ENCODE measurements at places on chromosomes 2 and 18.

DNA sequence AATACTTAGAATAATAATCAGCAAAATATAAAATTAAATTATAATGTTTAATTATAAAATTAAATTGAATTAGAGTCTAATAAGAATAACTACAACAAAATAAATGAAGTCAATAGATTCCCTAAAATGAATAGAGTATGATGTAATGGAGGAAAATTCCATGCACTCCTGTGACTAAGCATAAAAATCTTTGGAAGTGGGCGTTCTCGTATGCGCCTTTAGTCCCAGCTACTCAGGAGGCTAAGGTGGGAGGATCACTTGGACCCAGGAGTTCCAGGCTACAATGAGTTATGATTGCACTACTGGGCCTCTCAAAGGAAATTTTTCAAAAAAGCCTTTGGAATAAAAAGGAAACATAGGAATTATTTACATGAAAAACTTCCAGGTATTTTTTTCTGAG is 955.4 kb upstream of the POU3F3 start:
- no peak for DNase-seq

DNA sequence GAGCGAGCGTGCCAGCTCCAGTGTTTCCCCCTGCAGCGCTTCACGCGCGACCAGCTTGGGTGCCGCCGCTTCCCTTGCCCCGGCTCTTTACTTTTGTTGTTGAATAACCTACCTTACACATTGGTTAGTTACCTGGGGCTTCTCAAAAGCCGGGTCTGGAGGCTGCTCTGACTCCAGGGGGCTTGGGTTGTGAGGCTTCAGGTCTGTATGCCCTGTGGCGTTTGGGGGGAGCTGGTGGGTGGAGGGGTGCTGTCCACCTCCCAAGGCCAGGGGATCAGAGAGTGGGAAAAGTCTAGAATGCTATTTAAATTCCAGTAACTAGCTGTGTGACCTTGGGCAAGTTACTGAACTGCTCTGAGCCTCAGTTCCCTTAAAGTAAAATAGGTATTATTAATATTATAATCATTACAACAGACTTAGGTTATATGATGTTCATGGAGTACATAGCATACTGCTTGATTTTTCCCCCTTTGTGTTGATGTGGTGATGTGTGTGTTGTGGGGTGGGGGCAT is 770 bp downstream of the LYPD6B start:
- no peak for DNase-seq

- DNase-seq = no peak
Measured at GRCh38 chr2:209476367-209477208, 52.7 kb downstream of the MAP2 start.

DNA sequence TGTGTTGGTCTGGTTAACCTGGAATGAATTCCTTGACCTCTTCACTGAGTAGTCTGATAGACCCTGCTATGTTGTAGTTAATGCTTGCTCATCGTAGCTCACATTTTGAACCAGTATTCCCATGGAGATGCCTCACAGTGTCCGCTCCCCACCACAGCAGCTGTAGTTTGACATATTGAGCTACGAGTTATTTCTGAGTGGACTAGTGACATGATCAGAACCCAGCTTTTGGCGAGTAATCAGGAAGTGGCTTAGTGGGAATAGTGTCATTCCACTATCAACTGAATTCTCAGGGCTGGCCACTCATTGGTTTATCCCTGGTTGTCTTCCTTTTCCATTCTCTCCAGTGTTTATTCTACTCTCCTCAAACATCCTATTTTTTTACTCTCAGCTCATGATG is 102.7 kb downstream of the MYO1B start:
- DNase-seq = no peak

GRCh38 chr18:76351961-76352581 is 143.0 kb downstream of the ZNF516 start:
- no peak for DNase-seq

DNA sequence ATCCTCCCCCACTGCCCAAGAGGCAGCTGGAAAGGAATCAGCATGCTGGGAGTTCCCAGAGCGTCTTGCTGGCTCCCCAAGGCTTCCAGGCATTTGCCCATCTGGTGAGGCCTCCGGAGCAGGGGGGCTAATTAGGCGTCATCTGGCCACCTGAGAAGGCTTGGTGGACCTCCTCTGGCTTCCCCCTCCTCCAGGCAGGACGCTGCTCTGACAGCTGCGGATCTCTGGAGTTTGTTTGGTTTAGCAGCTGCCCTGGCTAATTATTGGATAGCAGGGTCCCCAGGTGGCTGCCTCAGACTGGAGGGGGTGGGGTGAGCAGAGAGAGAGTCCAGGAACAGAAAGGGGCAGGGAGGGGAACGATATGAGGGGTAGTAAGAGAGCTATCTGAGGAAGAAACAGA is 425.2 kb upstream of the MEX3C start:
- DNase-seq = no peak

DNA sequence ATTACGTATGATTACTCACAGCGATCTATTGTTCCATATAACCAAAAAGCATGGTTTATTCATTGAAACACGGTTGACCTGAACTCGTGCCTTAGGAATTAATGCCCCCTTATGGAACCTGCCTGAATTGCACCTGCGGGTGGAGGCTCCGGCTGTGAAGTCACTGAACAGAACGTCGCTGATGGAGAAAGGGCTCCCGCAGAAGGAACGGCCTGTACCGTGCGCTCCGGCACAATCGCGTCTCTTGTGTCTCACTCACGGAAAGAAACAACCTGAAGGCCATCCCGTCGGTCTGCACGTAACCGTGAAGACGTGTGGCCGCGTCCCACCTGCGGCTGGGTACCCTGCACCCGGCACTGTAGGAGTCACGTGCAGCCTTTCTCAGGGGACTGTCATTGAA is 133.1 kb downstream of the NFATC1 start:
- DNase-seq = peak; percentile 65

DNA sequence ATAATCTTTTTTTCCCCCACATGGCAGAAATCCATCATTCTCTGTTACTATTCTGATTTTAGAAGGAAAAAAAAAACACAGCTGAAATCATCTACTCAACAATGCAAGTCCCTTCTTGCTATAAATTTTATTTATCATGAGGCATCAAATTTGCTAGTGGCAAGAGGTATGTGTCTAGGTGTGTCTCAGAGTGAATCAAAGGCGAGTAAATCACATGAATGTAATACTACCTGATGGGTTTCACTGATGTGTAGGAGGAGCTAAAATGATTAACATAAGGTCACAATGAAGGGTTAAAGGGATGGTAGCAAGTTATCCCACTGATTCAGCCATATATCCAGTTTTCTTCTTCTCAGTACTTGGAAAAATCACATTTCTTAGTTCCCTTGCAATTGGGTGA is 24.5 kb upstream of the PELI1 start:
- DNase-seq = no peak

GRCh38 chr2:88190808-88191721 is 20.9 kb downstream of the THNSL2 start:
- no peak for DNase-seq

DNA sequence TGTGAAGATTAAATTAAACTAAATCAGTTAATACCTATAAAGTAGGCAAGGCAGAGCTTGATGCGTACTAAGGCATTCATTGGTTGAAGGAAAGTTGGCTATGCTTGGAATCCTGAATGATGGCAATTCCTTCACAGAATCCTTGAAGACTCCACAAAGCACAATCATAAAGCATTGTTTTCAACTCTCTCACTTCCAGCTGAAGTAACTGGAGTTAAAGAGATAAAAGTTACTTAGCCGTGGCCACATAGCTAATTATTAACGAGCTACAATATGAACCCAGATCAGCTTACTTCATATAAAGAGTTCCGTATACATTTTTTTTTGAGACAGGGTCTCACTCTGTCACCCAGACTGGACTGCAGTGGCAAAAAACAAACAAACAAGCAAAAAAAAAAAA is 483.9 kb upstream of the DDX18 start:
- no peak for DNase-seq

- DNase-seq = no peak
Measured at GRCh38 chr18:26159353-26159752, 25.7 kb downstream of the PSMA8 start.

GRCh38 chr2:157229572-157229971 is 27.9 kb upstream of the GALNT5 start:
- DNase-seq = no peak

DNA sequence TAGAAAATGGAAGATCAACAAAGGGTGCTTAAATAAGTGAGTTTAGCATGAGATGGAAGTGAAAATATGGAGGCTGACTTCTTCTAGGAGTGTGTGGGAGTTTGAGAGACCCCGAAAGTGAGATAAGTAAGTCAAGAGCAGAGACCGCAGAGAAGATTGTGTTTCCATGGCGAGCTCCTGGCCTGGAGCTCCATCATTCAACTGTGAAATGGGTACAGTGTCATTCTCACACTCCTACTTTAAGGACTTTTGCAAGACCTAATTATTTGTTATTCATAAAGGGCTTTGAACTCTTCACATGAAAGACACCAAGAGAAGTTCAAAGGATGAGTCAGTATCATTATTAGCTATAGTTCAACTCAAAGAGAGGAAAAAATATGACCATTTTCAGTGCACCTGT is 134.2 kb upstream of the PIK3C3 start:
- no peak for DNase-seq

GRCh38 chr18:39862341-39862740 is 2092.7 kb upstream of the PIK3C3 start:
- no peak for DNase-seq

DNA sequence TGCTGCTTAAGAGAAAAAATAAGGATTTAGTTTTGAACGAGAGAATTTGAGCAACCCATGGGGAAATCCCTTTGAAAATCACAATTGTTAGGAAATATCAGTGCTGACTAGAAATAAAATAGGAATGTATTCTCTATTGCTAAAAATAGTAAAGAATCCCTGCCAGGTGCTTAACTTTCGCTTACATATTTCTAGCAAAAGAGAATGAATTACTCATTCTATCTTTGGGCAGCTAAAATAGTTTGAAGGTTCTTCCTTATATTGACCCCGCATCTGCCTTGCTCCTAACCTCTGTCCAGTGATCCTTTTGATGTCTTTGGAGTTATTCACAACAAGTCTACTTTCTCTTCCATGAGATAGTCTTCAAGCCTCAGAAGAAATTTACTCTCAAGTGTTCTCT is 103.8 kb downstream of the PLCL1 start:
- DNase-seq = no peak

DNA sequence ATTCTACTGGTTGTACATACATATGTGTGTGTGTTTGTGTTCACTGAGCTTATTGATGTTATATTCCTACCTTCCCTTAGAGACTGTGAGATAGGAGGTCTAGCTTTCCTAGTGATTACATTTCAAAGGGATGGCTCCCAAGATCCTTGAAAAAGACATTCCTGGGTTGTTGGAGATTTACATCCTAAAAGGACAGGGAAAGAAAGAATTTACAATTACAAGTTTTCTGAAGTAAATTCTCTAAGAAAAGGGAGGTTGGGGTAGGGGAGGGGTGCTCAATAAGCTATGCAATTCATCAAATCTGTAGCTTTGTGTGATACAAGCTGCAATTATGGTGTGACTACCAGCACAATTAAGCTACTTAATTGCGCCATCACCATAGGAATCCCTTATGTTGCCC is 284.3 kb downstream of the NUP35 start:
- no peak for DNase-seq

GRCh38 chr18:9627642-9628041 is 13.3 kb upstream of the PPP4R1 start:
- no peak for DNase-seq

GRCh38 chr18:48229552-48229981 is 179.6 kb downstream of the ZBTB7C start:
- no peak for DNase-seq

DNA sequence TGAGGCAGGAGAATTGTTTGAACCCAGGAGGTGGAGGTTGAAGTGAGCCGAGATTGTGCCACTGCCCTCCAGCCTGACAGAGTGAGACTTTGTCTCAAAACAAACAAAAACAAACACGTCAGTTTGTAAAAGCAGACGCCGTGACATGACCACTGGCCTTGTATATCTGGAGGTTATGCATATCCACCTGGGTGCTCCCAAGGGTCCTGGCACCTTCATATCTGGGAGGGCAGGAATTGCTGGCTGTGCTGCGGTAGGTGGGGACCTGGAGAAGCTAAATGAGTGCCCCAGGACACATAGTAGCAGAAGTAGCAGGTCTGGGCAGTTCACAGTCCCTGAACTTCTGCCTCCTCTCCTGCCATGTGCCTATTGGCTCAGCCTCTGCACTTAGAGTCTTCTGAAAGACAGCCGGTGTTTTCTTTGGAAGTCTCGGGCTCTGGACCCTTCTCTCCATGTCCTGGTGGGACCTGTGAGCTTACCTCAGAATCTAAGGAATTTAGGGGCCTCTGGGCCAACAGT is 30.9 kb upstream of the IL1R2 start:
- no peak for DNase-seq

GRCh38 chr2:239892441-239893235 is 132.5 kb downstream of the NDUFA10 start:
- no peak for DNase-seq

- no peak for DNase-seq
Measured at GRCh38 chr2:121519153-121519552, 11.5 kb upstream of the RNU4ATAC start.

DNA sequence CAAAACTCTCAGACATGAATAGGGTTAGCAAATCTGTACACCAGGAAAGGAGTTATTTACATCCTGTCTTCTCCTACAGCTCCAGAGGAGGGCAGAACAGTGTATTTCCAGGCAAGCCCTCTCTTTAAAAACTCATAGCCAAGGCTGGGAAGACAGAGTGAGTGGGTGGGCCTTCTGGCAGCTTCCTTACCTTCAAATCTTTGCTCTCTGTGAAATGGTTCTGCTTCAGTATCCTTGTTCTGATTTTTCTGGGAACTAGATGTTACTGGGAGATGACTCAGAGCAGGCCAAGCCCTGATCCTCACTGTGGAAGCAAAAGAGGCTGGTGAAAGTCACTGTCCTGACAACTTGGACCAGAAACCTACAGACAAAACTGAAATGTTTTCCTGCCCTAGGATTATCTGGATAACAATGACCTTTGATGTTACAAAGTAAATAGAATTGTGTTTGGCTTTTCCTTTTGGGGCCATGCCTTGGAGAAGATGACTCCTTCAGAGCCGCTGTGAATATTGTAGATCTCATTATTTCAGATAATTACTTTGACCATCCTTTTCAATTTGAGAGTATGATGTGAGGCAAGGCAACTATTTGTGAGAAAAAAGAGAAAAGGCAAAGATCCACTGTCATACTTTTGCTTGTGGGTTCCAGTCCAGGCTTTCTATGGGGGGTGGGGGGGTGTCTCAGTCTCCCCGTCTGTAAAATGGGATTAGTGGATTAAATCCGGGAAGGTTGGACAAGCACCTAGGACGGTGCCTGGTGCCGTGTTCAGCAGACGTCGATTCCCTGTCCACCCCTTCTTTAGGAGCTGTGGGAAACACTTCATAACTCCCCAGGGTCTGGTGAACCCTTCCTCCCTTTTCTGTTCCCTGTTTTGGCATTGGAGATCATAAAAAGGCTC is 644 bp upstream of the QPCT start:
- DNase-seq = no peak

DNA sequence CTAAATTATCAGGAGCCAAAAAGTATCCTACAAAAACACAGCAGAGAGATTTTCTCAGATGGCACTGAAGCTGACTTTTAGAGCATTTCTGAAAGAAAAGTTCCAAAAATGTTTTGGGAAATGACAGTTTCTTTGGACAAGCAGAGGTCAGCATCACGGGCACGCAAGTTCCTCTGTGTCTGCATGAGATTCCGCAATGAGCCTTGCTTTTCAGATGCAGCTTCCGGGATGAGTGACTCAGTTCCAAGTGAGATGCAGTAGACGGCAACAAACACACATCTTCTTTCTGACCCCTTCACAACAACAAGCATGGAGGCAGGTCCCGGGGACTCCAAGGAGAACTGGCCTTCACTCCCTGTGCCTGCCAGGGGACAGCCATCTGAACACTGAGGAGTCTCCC is 76.6 kb downstream of the EIPR1 start:
- DNase-seq = no peak
